ENCODE measurements at places on chromosomes 3 and 15.

DNA sequence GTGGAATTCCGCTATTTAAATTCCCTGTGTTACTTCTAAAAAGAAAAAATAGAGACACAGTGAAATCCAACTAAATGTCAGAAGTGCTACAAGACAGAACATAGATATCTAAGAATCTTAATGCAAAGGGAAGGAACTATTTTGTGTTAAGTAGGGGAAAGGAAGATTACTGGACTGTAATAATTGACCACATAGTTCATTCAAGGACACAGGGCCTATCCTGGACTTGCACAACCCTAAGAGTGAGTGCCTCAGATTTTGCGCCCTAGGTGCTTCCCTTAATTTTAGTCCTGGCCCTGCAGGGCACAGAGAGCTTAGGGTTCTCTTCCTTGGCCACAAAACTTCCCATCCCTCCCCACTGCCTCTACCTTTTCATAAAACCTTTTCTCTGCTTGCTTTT, 3.5 kb upstream of the IL20RB start:
- no peak for DNase-seq

- DNase-seq = no peak
Observed at GRCh38 chr3:194439881-194440550, 41.0 kb upstream of the GP5 start.

- no peak for DNase-seq
Observed at GRCh38 chr3:25747033-25747432, 36.2 kb downstream of the NGLY1 start.

- no peak for DNase-seq
Observed at GRCh38 chr3:15636028-15636709, 34.6 kb downstream of the BTD start.

GRCh38 chr3:151318991-151319390, 2.4 kb upstream of the GPR87 start:
- no peak for DNase-seq

- no peak for DNase-seq
Observed at GRCh38 chr3:18830087-18830486, 318.2 kb upstream of the KCNH8 start.

DNA sequence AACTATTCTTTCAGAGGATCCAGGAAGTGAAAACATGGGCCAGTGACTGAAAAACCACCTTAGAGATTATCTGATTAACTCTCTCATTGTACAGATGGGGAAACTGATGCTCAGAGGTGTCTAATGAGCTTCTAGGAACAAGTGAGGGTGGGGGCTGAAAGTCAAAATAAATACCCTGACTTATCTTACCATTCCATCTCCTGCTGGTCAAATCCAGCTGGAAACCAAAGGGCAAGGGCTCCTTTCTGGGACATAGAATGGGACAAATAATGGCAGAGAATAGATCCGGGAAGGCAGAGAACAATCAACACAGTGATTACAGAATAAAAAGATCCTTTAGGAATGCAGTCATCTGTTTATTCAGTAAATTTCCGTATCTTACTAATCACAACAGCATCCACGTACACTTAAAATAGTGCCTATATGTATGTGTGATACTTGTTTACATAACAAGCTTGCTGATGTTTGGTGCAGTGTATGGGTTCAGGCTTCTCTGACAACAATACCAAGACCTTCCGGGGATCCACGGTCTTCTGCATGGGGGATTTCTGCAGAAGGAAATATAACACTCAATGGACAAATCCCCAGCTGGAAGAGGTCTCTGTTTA, 173.2 kb downstream of the THSD4 start:
- DNase-seq = no peak

- no peak for DNase-seq
Observed at GRCh38 chr3:127618891-127619290, 10.1 kb upstream of the PODXL2 start.

GRCh38 chr3:15820911-15821310, 23.1 kb upstream of the ANKRD28 start:
- no peak for DNase-seq

DNA sequence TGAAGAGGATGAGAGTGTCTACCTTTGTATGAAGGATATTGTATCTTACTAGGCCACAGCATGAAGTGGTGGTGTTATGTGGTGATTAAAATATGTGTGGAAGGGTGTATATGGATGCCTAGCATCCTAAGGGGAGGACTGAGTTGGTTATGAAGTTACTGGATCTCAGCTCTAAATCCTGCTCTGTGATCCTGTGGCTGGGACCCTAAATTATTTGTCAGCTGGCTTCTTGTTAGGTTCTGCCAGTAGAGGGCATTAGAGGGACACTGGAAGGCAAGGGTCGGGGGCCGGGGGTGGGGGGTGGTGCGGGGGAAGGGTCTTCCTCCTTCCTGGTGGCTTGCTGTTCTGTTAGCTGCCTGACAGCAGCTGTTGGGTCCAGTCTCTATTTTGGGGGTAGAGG, 34.9 kb downstream of the MORF4L1 start:
- DNase-seq = no peak

GRCh38 chr15:85792102-85792731, 2.5 kb downstream of the KLHL25 start:
- DNase-seq = no peak

DNA sequence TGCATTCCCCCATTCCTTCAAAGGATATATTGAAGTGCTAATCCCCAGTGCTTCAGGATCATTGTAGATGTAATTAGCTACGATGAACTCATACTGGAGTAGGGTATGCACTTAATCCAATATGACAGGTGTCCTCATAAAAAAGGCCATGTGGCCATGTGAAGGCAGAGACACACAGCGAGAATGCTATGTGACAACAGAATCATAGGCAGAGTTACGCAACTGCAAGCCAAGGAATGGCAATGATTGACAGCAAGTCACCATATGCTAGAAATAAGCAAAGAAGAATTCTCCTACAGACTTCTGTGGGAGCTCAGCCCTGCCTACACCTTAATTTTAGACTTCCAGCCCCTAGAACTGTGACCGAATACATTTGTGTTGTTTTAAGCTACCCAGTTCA, 875.6 kb upstream of the ROBO1 start:
- no peak for DNase-seq

DNA sequence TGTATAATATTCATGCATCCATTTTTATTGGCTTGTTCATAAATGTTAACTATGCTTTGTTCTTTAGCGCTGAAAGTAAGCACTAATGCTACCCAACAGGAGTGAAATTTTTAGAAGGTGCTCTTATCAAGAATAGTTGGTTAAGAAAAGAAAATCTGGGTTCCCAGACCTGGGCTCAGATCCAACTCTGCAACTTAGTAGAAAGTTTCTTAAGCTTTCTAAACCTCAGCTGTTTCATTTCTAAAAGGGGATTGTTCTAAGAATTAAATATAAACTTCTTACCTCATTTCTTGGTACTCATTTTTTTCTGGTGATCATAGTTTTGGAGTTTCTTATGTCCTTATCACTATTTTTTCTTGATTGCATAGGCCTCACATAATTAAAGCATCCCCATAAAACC, 12.1 kb downstream of the ARPP21 start:
- DNase-seq = no peak

DNA sequence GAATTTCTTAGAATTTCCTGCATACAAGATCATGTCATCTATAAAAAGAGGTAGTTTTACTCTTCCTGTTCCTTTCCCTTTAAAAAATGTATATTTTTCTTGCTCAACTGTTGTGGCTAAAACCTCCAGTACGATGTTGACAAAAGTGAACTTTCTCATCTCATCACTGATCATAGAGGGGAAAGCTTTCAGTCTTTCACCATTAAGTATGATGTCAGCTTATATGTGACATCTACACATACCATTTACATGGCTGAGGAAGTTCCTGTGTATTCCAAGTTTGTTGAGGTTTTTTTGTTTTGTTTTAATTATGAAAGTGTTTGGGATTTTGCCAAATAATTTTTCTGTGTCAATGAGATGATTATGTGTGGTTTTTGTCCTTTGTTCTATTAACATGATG, 173.6 kb downstream of the PLD1 start:
- DNase-seq = no peak

- DNase-seq = no peak
Observed at GRCh38 chr15:52011711-52012144, 7.3 kb upstream of the MAPK6 start.

GRCh38 chr3:195119461-195120266, 151.3 kb downstream of the XXYLT1 start:
- no peak for DNase-seq

DNA sequence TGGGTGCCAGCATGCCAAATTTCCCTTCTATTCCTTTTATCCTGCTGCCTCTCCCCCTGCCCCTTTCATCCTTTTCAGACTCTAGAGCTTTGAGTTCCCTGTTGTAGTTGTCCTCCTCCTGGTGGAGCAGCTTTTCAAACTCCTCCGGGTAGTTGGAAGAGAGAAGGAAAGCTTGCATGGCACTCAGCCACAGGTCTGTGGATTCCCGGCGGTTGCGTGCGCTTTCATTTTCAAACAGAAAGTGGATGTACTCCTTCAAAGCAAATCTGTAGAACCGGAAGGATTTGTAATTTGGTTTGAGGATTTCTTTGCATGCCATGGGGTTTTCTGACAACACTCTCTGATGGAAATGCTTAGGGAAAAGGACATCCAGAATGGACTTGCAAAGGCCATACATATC, 68.1 kb upstream of the DCLK3 start:
- no peak for DNase-seq

GRCh38 chr3:122576174-122576940, 1.1 kb upstream of the PARP15 start:
- no peak for DNase-seq

DNA sequence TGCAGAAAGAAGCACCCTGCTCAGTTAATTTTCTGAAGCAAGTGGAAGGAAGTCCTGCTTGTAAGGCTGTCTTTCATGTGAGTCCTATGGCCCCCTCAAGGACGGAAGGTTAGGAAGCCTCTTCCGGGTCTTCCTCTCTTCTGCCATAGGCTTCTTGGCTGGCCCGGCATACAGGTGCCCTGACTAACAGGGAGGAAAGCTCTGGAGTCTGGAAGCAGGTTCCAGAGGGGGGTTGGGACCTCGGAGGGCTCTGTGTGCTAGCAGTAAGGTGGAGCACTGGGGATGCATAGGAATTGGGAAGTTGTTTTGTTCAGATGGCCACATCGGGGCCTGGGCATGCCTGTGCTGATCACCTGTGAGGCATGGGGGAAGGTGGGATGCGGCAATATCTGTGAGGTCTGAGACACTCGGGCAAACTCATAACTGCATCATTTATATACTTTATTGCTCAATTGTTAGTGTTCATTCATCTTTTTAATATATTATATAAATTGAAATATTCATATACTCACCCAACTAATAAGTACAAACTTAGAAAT, 49.6 kb downstream of the TRAK1 start:
- DNase-seq = no peak

DNA sequence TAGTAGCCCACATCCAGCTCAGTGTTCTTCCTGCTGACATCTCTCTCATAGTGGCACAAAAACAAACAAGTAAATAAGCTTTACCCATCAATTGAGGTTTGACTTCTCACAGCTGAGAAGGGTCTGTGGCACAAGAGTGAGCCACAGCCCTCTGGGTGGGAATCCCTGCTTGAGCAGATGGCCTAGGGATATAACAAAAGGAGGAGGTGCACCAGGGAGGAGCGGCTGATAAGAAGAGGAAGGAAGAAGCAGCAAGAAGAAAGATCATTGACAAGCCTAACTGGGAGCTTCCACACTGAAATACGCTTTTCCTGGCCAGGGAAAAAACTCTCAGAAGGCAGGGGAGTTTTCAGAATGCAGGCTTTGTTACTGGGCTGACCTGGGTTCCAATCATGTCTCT, 279.8 kb downstream of the UACA start:
- no peak for DNase-seq

GRCh38 chr15:60941448-60941847, 287.7 kb downstream of the RORA start:
- DNase-seq = no peak

- DNase-seq = no peak
Observed at GRCh38 chr3:23052208-23052607, 150.9 kb upstream of the UBE2E2 start.

DNA sequence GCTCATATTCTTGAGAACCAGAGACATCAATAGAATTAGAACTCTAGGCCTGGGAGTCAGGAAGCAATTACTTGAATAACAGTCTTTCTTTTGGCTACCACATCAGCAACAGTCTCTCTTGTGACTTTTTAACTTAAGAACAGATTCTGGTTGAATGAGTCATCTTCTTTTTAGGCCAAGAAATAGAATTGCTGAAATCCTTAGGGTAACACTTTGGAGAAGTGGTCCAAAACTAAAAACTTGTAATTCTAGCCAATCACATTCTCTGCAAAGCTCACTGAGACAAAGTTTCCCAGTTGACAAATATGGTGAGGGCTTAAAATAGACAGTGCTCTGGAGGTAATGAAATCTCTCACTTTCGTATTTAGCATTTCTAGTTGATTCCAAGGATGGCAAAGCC, 238.0 kb downstream of the SHOX2 start:
- DNase-seq = no peak

DNA sequence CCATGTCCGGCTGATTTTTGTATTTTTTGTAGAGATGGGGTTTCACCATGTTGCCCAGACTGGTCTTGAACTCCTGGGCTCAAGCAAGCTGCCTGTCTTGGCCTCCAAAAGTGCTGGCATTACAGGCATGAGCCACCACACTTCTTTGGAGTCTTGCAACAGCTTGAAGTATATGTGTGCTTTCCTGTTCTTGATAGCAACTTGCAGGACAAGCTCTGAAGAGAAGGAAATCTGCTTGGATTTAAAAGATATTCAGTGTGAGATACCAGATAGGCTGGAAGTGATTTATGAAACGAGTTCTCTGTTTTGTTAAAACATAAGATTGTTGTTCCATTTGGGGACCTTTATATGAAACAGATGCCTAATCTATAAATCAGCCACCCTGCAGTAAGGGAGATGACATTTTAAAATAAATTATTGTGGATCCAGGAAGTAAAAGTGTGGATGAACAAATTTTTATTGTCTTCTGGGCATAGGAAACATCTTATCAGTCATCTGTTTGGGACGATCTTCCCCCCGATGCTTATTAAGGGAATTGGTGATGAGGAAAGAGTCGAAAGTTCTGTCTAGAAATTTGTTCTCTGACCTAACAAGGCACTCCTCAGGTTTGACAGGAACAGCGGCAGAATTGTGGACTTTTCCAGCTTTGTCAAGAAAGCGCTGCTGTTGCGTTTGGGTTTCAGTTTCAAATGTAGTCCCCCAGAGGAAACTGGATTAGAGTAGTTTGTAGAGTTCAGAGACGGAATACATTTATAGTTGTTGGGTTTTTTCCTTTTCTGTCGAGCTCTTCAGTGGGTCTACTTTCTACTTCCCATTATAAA, 53.7 kb upstream of the MAGI1 start:
- DNase-seq = no peak

DNA sequence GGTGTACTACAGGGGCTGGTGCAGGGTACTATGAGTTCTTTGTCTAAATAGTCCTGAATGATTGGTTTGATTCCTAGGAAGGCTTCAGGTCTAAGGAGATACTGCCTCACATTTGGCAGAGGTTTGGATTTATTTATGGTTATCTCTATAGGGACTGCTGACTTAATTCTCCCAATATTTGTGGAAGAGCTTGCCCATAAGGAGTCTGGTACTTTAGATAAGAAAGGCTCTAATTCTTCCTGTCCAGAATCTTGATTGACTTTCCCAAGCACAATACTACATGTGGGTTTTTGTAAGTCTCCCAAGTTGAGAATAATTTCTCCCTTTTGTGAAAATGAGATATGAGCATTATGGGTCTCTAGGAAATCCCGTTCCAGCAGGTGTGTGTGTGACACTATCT, 36.7 kb upstream of the AP4E1 start:
- DNase-seq = no peak

GRCh38 chr3:98406034-98406433, 15.6 kb downstream of the OR5K3 start:
- DNase-seq = no peak

Data from activated CD8-positive, alpha-beta memory T cell treated with anti-CD3 and anti-CD28 coated beads for 48 hours (primary cell).